MM.1S (cell line): ENCODE measurements at places on chromosomes 2 and 18.

DNA sequence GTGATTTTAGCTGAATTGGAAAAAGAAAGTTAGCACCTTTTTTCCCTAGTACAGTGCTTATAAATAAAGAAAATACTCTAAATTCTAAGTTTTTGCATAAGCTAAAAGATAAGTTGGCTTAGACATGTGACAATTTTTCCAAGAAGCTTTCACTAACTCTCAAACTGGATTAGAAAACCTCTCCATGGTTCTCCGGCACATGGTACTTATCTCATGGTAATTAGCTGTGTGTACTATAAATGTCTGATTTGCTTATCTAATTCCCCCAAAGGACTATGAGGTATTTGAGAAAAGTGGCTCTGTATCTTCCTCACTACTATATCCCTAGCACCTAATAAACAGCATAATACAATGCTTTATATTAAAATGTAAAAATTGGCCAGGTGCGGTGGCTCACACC, 71.1 kb downstream of the ROCK1 start:
- H3K4me1 ChIP-seq: no peaks in the 10 kb centered on the region
- H3K4me3 ChIP-seq: no peak overlapping the region
- no peak for DNase-seq
- no peaks in the 10 kb centered on the region for H3K27me3 ChIP-seq
- H3K27ac ChIP-seq: no peak overlapping the region
- no peaks in the 10 kb centered on the region for H3K36me3 ChIP-seq

DNA sequence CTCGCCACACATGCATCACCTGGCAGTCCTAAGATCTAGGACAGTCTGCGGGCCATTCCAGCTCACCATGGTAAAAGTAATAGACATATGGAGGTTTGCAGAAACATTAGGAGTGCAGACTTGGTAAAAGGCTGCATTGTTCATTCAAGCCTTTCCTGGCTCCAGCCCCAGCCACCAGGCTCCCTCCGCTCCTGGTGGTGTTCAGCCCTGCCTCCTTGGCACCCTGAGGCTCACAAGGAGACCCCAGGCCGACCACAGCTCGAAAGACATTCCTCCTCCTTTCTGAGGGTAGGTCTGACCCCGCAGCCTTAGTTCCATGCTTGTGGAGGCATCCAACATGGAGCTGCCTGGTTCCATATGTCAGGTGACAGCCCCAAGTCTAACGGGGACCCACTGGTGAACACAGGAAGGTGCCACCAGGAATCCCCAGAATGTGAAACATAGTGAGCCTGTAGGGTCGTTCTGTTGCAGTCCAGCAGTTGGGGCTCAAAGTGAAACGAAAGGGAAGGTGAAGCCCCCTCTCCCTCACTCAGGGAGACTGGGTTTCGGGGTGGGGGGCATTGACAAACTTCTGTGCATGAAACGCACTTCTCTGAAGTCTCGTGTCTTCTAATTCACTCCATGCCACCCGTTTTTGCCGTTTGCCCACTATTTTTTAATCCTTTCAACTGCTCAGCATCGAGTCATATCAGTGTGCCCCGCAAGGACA, 5.0 kb upstream of the SP100 start:
- no peaks in the 10 kb centered on the region for H3K36me3 ChIP-seq
- peak overlapping the region; percentile 78 for H3K4me3 ChIP-seq
- no peak for DNase-seq
- H3K27me3 ChIP-seq: no peaks in the 10 kb centered on the region
- peaks cover 12% of the 10 kb centered on the region for H3K4me1 ChIP-seq

GRCh38 chr2:240213476-240214421, 73.3 kb upstream of the OTOS start:
- H3K27ac ChIP-seq: no peak overlapping the region
- H3K36me3 ChIP-seq: no peaks in the 10 kb centered on the region
- H3K27me3 ChIP-seq: peaks cover 38% of the 10 kb centered on the region
- no peak overlapping the region for H3K4me3 ChIP-seq
- DNase-seq: no peak

DNA sequence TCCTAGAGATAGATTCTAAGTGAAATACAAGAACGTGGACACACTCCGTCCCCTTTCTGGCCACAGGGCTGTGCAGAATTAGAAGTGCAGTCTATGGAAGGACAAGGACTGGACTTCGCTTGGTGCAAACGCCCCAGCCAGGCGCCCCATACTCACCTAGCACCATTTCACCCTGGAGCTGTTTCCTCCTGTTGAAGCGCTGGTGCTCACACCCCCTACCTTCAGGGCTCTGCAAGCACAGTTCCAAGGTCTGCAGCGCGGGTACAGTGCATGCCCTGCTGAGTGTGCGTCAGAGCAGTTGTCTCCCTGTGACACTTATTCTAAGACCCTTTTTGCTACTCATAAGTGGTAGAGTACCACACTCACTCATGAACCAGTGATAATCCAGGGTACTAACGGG, 3.0 kb downstream of the HPCAL1 start:
- H3K27ac ChIP-seq: no peak overlapping the region
- no peaks in the 10 kb centered on the region for H3K36me3 ChIP-seq
- no peaks in the 10 kb centered on the region for H3K27me3 ChIP-seq
- H3K4me3 ChIP-seq: no peak overlapping the region
- H3K4me1 ChIP-seq: 0 out of 2 replicates have a peak, but pooled peaks cover 4% of the 10 kb centered on the region

DNA sequence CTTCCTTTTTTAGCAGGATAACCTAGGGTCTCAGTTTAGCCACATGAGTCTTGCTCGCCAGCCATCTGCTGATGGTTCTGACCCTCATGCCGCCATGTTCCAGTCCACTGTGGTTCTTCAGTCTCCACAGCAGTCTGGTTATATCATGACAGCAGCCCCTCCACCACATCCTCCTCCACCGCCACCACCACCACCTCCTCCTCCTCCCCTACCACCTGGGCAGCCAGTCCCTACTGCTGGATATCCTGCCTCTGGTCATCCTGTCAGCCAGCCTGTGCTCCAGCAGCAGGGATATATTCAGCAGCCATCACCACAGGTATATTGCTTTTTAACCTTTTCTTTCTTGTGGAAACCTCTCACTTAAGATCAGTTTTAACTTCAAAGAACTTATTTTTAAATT, 89.9 kb upstream of the UBXN4 start:
- no peaks in the 10 kb centered on the region; the same call in 1 of the 2 replicates for H3K36me3 ChIP-seq
- DNase-seq: no peak
- no peak overlapping the region for H3K27ac ChIP-seq
- H3K27me3 ChIP-seq: no peaks in the 10 kb centered on the region
- H3K4me3 ChIP-seq: no peak overlapping the region

DNA sequence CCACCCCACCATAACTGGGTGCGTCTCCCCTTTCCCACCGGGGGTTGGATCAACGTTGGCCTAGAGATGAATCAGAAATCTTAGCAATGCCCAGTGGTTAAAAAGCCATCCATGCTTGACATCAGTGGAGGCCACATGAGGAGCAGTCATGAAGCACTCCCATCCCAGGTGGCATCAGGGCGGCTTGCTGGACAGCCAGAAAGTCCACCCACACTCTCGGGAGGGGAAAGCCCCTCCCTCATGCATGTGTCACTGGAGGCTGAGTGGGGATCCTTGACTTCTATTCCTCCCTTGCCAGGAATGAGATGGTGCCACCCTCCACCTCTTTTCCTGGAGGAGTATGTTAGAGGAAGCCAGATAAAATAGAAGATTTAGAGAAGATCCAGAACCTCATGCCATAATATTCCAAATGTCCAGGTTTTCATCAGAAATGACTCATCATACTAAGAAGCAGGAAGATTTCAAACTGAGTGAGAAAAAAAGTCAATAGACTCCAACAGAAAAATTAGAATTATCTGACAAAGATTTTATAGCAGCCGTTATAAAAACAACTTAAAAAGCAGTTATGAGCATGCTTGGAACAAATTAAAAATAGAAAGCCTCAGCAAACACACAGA, 507.1 kb upstream of the ID2 start:
- H3K4me3 ChIP-seq: no peak overlapping the region
- DNase-seq: no peak
- H3K4me1 ChIP-seq: no peaks in the 10 kb centered on the region
- no peaks in the 10 kb centered on the region for H3K27me3 ChIP-seq

- no peak overlapping the region for H3K27ac ChIP-seq
- no peak overlapping the region for H3K4me3 ChIP-seq
- H3K4me1 ChIP-seq: no peaks in the 10 kb centered on the region; the same call in 1 of the 2 replicates
- DNase-seq: no peak
- peaks cover 4% of the 10 kb centered on the region for H3K36me3 ChIP-seq
- no peaks in the 10 kb centered on the region for H3K27me3 ChIP-seq
Measured at GRCh38 chr2:25758348-25758747, 85.0 kb upstream of the DTNB start.

DNA sequence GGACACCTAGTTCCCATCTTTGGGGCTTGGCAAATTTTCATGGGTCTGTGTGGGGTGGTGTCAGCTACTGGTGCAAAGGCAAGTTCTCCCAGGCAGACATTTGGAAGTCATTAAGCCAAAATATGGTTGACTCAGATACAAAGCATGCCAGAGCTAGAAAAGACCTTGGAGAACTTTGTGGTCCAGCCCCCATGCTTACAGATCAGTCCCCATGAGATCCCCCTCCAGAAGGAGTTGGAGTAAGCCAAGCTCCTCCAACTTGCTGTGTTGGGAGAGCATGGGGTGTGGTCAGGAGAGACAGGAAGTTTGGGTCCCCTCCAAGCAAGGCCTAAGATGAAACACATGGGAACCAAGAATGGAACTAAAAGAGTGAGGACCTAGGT, 224.5 kb downstream of the CYP26B1 start:
- no peak overlapping the region for H3K4me3 ChIP-seq
- H3K27me3 ChIP-seq: no peaks in the 10 kb centered on the region
- H3K27ac ChIP-seq: no peak overlapping the region
- H3K36me3 ChIP-seq: no peaks in the 10 kb centered on the region
- H3K4me1 ChIP-seq: no peaks in the 10 kb centered on the region

- DNase-seq: no peak
- H3K27ac ChIP-seq: no peak overlapping the region
- no peaks in the 10 kb centered on the region for H3K4me1 ChIP-seq
- H3K4me3 ChIP-seq: no peak overlapping the region
- no peaks in the 10 kb centered on the region for H3K27me3 ChIP-seq
- H3K36me3 ChIP-seq: no peaks in the 10 kb centered on the region
Measured at GRCh38 chr18:37162551-37162950, 333.6 kb downstream of the KIAA1328 start.

- no peaks in the 10 kb centered on the region for H3K4me1 ChIP-seq
- H3K36me3 ChIP-seq: no peaks in the 10 kb centered on the region
- no peak for DNase-seq
- H3K27ac ChIP-seq: no peak overlapping the region
- no peaks in the 10 kb centered on the region for H3K27me3 ChIP-seq
Measured at GRCh38 chr2:165573534-165574461, 104.3 kb downstream of the CSRNP3 start.

GRCh38 chr2:207109768-207110167, 56.0 kb downstream of the KLF7 start:
- DNase-seq: no peak
- H3K4me3 ChIP-seq: no peak overlapping the region
- H3K4me1 ChIP-seq: no peaks in the 10 kb centered on the region

DNA sequence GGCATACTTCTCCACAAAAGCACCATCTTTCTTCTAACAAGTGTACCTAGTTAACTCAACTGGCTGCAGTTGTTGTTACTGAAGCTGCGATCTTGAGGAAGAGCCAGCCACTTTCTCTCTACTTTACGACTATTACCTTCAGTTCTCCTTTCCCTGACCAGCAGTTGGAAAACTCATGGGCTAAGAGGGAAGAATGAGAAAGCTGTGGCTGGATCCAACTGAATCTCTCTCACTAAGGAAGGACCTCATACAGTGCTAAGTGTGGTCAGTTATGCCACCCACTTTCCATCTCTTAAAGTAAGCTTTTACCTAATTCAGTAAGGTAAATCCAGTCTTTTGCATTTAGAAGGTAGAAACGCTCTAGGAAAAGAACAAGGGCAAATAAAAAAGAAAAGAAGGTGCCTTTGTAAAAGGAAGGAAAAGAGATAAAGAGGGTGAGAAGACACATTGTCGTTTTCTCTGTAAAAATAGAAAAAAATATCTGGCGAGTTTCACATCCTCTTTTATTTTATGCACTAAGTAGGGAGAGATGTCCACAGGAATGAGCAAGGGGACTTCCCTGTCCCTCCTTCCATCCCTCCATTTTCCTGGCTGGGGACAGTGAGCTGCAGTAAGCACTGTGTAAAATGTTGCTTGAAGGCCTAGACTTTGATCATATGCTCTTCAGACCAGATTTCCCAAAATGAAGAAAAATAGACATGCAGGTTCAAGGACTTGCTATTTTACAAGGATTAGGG, 73.4 kb downstream of the PLEKHM3 start:
- H3K27ac ChIP-seq: no peak overlapping the region
- no peak for DNase-seq
- H3K36me3 ChIP-seq: no peaks in the 10 kb centered on the region

GRCh38 chr2:231088754-231089153, 32.1 kb downstream of the PSMD1 start:
- no peak overlapping the region for H3K4me3 ChIP-seq
- no peak for DNase-seq
- H3K36me3 ChIP-seq: peaks cover 7% of the 10 kb centered on the region; the same call in 1 of the 2 replicates
- H3K27ac ChIP-seq: no peak overlapping the region
- H3K27me3 ChIP-seq: no peaks in the 10 kb centered on the region
- H3K4me1 ChIP-seq: no peaks in the 10 kb centered on the region

- H3K27ac ChIP-seq: no peak overlapping the region
- peaks cover 93% of the 10 kb centered on the region for H3K27me3 ChIP-seq
- H3K4me1 ChIP-seq: 0 out of 2 replicates have a peak, but pooled peaks cover 6% of the 10 kb centered on the region
- H3K4me3 ChIP-seq: no peak overlapping the region
Measured at GRCh38 chr2:172088245-172089004, 3.1 kb downstream of the DLX1 start.

- no peaks in the 10 kb centered on the region for H3K4me1 ChIP-seq
- DNase-seq: no peak
- no peak overlapping the region for H3K27ac ChIP-seq
- H3K27me3 ChIP-seq: no peaks in the 10 kb centered on the region
- no peak overlapping the region for H3K4me3 ChIP-seq
- no peaks in the 10 kb centered on the region for H3K36me3 ChIP-seq
Measured at GRCh38 chr18:79245517-79246001, 150.2 kb upstream of the NFATC1 start.

- no peaks in the 10 kb centered on the region for H3K27me3 ChIP-seq
- H3K36me3 ChIP-seq: no peaks in the 10 kb centered on the region
- no peak overlapping the region for H3K27ac ChIP-seq
- H3K4me3 ChIP-seq: no peak overlapping the region
Measured at GRCh38 chr18:32607816-32608215, 137.1 kb upstream of the GAREM1 start.

DNA sequence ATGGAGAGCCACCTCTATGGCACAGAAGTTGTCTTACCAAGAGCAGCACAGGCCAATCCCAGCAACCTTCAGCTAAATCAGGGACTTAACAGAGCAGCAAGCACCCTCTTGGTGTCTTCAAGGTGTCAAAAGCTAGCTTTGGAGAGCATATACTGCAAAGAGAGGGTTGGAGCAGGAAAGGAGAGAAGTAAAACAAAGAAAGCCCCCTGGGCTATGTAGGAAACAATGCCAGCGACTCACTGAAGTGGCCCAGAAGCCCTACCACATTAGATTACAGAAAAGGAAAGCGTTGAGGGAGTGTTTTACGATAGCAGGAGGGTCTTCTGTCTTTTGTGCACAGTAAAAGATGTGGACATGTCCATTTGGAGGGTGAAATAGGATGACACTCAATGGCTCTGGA, 233.4 kb downstream of the MREG start:
- no peak overlapping the region for H3K4me3 ChIP-seq
- H3K36me3 ChIP-seq: no peaks in the 10 kb centered on the region
- H3K27me3 ChIP-seq: no peaks in the 10 kb centered on the region
- no peak for DNase-seq
